ENCODE measurements at places on chromosomes 12 and 14.

- DNase-seq: no peak
These were observed 38.3 kb downstream of the PDE6H start for GRCh38 chr12:15011162-15011561.

- DNase-seq: no peak
These were observed 1.2 kb upstream of the GAPDH start for GRCh38 chr12:6532927-6533652.

DNA sequence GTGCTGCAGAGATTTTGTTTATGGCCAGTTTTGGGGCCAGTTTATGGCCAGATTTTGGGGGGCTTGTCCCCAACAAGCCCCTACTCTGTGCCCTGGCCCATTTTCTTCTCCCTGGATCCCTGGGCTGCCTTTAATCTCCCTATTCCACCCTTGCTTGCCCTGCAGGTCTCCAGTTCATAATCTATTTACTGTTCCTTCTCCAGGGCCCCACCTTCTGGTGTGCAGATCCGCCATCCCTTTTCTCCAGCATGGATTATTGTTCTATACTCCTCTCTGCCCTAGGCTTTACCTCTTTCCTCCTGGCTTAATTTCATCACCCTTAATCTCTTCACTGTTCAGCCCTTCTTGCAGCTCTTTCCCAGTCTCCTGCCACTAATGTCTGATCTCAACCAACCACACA, 26.0 kb upstream of the NUDT4 start:
- DNase-seq: no peak

GRCh38 chr14:100376751-100377171, 53.6 kb downstream of the SLC25A47 start:
- DNase-seq: no peak

GRCh38 chr12:132367071-132367851, 37.9 kb upstream of the GALNT9 start:
- no peak for DNase-seq

DNA sequence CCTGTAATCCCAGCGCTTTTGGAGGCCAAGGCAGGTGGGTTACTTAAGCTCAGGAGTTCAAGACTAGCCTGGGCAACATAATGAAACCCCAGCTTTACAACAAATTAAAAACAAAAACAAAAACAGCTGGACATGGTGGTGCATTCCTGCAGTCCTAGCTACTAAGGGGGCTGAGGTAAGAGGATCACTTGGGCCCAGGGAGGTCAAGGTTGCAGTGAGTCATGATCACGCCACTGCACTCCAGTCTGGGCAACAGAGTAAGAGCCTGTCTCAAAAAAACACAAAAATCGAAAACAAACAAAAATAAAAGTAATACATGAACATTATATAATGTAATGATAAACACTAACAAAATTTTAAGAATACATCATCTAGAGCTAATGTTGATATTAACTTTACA, 46.2 kb upstream of the GRIP1 start:
- no peak for DNase-seq

GRCh38 chr12:130351326-130351725, 13.6 kb downstream of the PIWIL1 start:
- no peak for DNase-seq

DNA sequence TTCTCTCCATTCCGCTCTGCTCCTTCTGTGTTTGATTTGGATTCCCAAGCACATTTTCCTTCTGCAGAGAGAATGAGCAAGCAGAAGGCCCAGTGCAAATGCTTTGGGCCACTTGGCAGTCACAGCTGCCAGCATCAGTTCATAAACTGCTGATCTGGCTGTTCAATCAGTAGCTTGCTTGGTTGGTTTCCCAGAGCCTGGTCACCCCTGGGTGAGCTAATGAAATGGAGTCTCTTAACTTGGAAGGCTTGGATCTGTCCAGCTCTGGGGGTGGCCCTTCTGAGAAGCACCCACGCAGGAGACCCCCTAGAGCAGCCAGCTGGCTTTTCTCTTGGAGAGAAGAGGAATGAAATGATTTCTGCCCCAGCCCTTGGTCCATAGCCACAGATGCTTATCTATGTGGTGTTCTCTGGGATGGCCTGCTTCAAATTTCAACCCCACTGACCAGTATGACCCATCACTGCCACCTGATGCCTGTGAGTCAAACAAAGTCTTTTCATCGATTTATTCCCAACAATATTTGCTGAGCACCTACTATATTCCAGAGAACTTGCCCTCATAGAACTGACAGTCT, 30.3 kb downstream of the FAIM2 start:
- no peak for DNase-seq

GRCh38 chr12:14769466-14769968, 33.8 kb downstream of the WBP11 start:
- no peak for DNase-seq

Measured in stimulated activated CD8-positive, alpha-beta memory T cell treated with anti-CD3 and anti-CD28 coated beads, Interleukin-12 subunit alpha, Interleukin-12 subunit beta, amount 100 ng/mL, for 1 hour (primary cell).